ENCODE measurements at places on chromosomes 5 and 9.
A peak's percentile ranks its signal among the peaks of the same experiment; 100 is the strongest.

DNA sequence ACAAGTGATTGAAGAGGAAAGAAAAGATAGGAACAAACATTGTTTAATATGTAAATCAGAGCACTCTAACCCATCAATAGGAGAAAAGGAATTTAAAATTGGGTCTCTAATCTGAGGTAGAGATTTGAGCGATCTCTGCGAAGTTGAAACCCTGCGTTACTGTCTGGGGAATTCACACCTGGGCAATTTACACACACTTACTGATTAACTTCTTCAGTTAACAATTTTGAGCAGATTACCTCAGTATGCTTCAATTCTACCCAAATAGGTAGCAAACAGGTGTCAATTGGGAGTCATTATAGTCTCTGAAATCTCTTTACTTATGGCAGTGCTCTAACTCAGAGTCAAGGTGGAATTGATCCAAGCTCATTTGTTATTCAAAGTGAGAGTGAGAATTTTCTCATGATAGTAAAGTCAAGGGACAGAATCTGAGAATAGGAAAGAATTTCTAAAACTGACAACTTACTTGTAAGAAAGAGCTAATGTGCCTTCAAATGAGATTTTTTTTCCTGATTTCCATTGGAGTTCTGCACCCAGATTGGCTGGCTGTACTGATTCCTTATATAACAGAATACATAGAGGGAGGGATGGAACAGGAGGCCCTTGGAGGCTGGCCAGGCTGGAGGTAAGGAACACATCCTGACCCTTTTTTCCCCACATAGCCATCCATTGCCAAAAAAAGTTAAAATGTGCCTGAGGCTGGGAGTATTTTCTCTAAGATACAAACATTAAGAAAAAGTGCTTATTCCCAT, 27.1 kb upstream of the IFNA14 start:
- no peak for ATAC-seq

GRCh38 chr9:133584559-133585476, 24.4 kb downstream of the FAM163B start:
- no peak for ATAC-seq

- peak; percentile 66 for ATAC-seq
Measured at GRCh38 chr5:172426086-172426485, 28.2 kb downstream of the SH3PXD2B start.

- ATAC-seq: no peak
Measured at GRCh38 chr9:61671276-61671973, 481.6 kb downstream of the SPATA31A7 start.
